ENCODE measurements at places on chromosomes 1 and 21.
A peak's percentile ranks its signal among the peaks of the same experiment; 100 is the strongest.

- no peak for DNase-seq
These were observed 270.5 kb downstream of the GRIK3 start for GRCh38 chr1:36763771-36764170.

DNA sequence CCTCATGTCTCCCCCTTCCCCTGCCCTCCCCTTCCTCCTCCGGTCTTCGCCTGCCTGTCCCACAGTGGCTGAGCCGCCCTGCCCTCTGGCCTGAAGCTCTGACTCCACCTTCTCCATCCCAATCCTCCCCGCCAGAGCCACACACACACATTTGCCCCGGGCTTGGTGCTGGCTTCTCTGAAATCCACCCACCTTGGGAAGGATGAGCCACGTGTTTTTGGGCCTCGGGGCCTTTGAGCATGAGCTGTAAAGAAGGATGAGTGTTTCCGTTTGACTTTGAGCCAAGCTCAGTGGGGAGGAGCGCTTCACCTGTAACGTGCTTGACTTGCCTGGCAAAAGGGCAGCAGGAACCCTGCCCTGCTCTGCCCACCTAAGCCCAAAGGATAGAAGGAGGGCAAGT, 295.1 kb downstream of the SIPA1L2 start:
- no peak for DNase-seq

- DNase-seq = no peak
These were observed 203.0 kb upstream of the USP25 start for GRCh38 chr21:15526798-15527197.

DNA sequence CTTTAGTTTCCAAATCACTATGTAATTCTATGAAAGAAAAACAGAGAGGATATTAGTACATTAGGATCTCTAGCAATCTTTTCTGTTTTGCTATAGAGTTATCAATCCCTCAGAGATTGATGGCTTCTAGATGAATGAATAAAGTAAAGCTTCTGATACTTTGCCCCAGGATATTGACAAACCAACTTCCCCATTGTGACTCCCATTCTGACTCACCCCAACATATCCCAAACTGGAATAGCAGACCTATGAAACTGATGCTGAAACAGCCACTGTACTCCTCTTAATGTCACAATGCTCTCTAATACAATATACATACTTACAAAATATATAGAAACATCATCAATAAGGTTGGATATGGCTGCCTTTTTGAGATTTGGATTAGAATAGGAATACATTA, 442.1 kb upstream of the NR5A2 start:
- DNase-seq = no peak

DNA sequence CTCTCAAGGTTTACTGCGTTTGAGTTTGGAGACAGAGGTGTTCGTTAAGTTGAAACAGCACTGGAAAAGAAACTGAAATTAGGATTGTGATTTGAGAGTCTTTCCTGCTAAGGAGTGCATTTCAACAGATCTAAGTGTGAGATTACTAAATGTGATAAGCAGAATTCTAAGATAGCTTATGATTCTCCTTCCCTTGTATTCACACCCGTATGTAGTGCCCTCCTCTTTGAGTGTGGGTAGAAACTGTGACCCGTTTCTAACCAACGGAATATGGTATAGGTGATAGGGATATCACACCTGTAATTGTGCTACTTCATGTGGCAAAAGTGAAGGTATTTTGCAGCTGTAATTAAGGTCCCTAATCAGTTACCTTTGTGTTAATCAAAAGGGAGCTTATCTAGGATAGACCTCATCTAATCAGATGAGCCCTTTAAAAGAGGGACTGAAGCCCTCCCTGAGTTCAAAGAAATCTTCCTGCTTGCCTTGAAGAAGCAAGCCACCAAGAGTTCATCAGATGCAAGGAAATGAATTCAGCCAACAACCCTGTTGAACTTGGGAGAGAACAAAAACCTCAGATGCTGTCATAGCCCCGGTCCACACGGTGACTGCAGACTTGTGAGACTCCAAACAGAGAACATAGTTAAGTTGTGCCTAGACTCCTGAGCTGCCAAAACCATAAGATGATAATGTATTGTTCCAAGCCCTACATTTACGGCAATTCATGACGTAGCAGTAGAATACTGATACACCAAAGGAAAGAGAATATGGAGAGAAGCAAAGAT, 12.6 kb upstream of the IL12RB2 start:
- DNase-seq = no peak

DNA sequence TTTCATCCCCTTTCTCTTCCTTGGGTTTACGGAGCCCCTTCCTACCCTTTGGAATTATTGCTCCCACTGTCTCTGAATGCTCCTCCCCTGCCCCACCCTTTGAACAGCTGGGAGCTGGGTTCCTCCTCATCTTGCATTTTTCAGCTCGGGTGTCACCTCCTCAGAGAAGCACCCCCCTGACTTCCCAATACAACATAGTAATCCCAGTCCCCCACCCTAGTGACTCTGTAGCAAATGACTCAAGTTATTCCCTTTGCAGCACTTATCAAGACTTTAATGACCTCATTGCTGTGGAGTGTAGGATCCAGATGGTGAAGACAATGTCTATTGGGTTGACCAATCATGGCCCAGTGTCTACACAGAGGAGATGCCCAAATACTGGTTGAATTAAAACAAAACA, 8.9 kb upstream of the VWA5B1 start:
- no peak for DNase-seq

DNA sequence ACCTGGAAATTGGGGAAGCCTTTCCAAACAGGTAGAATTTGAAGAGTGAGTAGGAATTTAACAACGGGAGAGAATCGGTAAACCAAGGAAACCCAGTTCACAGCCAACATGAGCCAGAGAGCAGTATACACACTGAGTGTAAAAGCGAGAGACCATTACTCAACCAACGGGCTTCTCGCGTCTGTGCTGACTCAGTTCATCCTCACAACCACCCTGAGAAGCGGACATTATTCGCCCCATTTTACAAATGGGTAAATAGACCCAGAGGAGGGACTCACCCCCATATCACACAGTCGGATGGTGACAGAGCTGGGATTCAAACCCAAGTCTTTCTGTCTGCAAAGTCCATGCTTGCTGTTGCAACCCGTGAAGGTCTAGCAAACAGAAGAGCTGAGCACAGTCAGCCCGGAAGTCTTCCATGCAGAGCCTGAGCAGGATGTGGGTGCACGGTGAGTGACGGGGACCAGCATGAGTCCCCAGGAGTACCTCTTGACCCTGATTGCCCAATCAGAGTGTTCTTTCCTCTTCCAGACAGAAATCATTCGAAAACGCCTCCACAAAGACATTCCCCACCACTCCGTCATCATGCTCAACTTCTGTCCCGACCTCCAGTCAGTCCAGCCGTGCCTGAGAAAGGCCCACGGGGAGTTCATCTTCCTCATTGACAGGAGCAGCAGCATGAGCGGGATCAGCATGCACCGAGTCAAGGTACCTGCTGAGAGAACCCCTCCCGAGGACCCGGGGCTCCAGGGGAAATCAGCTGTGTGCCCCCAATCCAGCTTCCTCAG, 32.3 kb downstream of the VWA5B1 start:
- peak; percentile 46 for DNase-seq

DNA sequence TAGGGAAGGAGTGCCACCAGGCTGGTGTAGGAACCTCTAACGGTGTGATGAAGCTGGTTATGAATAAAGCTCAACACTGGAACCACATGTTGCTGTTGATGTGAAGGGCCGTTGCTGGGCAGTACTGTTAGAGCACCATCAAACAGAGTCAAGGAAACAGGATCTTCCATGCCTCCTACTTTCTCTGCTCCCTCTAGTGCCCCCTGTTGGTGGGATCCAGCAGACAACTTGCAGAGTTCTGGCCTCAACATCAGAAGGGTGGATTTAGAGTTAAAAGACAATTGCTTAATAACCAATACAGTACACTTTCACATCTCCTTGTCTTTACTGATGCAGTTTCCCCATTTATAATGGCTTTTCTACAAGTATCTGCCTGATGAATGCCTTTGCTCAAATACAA, 336.4 kb downstream of the NTNG1 start:
- DNase-seq = no peak

GRCh38 chr1:36692465-36693160, 209.9 kb upstream of the CSF3R start:
- no peak for DNase-seq

DNA sequence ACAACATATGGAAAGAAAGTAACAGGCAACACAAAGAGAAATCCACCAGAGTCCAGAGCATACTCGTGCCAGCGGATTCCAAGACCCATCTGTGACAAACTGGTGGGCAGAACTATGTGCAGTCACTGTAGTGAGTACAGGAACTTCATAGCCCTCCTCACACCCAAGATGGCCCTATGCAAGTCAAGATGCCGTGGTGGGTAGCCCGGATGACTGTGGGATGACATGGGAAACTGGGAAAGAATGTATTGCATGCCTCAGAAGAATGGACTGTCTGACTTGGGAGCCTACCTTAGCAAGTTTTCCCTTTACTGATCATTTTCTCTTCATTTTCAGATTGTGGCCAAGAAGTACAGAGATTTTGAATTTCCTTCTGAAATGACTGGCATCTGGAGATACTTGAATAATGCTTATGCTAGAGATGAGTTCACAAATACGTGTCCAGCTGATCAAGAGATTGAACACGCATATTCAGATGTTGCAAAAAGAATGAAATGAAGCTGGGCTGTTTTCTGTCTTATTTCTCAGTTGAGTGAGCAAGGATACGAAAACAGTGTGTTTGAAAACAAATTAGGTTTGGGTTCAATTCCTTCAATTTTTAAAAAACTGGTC, 47.3 kb downstream of the CLIC6 start:
- DNase-seq = no peak

DNA sequence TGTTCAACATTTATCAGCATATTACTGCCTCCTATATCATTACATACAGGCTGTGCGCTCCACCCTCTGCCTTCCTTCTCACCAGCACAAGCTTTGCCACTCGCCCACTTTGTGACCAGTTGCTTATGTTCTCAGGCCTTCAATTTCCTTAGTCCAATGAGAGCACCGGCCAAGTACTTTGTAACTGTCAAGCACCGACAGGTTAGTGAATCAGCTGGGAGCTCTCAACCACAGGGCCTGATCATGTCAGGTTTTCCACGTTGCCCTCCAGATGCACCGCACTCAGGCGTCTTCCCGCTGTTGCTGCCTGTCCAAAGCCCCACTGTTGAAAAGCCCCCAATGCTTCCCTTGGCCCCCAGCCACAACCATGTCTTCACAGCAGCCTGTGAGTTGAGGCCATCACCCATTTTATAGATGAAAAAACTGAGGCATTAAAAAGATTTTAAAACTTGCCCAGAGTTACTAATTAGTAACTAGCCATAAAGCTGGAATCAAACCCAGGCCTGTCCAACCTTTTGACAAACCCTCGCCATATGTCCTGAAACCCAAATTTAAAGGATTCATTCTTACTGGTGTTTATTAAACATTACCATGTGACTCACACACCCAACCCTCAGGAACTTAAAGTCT, 3.4 kb upstream of the KCNN3 start:
- DNase-seq = no peak

DNA sequence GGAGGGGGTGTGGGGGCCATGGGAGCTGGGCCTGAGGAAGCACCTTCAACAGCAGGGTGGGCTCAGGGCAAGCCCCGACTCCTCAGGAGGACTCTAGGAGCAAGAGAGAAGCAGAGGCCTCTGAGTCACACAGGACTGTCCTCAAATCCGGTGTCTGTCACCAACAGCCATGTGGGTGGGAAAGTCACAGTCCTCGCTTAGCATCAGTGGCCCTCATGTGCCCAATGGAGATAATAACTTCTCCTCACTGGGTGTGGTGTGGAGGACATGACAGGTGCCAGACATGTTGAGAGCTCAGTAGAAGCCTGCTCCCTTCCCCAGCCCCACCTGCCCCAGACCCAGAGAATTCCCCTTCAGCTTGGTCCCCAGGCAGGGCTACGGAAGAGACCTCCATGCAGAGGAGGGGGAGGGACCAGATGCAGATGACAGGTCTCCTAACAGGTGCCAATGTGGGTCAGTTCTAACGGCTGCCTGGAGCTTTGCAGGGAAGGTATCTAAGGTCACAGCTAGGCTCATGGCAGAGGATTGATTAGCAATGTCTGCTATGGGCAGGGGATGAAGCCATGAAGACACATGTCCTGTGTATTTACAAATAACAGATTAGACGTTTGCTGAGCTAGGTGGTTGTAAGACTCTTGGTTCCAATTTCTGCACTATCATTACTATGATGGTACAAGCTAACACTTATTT, 30.2 kb downstream of the TTC39A start:
- no peak for DNase-seq
